ENCODE measurements at places on chromosomes 12 and 14.

DNA sequence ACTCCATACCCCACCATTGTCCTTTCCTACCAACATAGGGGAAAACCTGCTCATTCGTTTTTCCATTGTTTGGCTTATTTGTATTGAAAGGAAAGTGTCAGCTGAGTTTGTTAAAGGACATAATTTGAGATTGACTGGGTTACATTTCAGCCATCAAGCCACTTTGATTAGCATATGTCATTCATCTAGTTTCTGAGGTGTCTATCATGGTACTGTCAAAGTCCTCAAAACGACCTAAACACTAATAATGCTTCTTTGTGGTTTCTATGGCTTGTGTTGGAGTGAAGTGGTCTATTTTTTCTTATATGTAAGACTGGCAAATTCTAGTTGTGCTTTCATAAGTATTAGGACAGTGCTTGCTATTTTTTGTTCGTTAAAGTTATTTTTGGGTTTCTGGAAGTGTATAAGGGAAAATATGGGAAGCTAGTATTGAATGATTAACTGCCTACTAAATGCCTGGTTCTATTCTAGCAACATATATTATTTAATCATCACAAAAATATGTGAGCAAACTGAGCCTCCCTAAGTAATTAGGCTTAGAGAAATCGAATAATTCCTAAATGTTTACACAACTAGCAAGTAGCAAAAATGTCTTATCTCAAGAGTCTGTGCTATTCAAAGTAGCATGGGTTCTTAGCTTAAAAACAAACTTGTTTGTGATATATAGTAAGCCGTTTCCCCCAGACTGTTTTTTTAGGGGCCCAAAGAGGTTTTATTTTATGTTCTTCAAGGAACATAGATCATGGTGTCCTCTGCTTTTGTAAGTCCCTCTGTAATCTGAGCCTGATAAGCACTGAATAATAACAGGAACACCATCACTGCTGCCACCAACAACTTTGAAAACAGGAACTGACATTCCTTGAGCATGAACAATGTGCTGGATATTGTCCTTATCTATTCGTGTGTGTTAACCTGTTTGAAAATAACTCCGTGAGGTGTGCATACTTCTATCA is 67.1 kb downstream of the DERA start:
- no peak for DNase-seq

- DNase-seq: no peak
These were observed 53.1 kb downstream of the CNTN1 start for GRCh38 chr12:40745386-40745785.

DNA sequence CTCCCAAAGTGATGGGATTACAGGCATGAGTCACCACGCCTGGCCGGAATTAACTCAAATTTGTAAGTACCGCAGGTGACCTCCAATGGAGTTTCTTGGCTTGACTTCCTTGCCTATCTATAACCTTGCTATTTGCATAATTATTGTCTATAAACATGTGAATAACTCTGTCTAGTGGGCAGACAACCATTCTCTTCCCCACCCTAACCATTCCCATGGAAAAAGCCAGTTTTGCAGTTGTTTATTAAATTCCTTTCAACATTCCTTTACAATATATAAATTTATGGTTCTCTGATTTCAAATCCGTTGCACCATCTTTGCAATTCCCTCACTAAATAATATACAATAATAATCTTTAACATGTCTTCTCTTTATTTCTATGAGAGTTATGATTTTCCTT is 61.0 kb upstream of the ZDHHC17 start:
- no peak for DNase-seq

GRCh38 chr12:55727643-55728185 is 1.1 kb downstream of the CD63 start:
- DNase-seq: no peak

DNA sequence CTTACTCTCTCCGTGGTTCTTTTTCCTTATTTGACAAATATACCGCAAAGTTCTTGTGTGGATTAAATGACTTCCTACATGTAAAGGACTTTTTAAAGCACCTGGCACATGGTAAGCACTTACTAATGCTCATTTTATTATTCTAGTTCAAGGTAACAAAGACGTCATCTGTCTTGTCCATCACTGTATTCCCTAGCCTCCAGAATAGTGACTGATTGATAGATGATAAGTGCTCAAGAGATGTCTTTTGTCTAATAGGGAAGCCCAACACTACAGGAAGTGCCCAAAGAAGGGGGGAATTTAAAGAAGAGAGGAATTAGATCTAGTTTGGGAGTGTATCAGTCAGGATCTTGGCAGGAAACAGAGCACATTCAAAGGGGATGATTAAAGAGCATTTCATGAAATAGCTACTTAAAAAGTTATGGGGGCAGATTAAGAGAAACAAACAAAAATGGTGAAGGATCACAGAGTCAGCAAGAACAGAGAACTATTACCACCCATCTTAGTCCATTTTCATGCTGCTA is 151.9 kb downstream of the GXYLT1 start:
- no peak for DNase-seq

GRCh38 chr14:21748869-21749303 is 75.3 kb upstream of the OR4E1 start:
- DNase-seq: no peak

Measured in cortex of kidney (tissue), 1 donor.